ENCODE measurements at places on chromosomes 3 and 15.

DNA sequence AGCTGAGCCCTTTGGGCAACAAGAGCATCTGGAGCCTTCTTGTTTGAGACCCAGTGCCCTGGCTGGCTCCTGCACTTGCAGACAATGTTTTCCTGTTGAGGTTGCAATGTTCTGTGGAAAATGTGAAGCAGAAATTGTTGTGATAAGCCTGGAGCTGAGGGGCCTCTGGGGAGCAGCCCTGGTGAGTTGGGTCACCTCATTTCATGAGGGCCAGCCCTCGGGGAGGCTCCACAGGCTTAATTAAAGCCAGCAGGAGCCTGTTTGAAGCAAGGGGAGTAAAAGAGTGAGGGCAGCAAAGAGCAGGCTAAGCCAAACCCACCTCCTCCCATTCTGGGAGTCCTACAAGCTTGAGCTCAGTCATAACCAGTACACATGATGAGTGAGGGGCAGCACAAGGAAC, 154.3 kb downstream of the ALDH1A2 start:
- no peak for DNase-seq

GRCh38 chr3:197828-198491, 1.4 kb downstream of the CHL1 start:
- DNase-seq = no peak

DNA sequence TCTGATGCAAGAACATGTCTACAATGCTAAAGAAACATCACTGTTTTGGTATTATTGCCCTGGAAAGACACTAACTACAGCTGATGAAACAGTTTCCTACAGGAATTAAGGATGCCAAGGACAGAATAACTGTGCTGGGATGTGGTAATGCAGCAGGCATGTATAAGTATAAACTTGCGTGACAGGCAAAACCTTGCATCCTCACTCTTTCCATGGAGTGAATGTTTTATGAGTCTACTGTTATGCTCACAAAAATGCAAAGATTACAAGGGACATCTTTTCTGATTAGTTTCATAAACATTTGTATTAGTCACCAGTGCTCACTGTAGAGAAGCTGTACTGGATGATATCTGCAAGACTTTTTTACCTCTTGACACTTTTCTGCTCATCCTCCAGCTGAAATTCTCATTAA, 143.6 kb downstream of the NAALADL2 start:
- DNase-seq = no peak

- no peak for DNase-seq
Measured at GRCh38 chr3:134054231-134054630, 24.5 kb upstream of the SLCO2A1 start.

- DNase-seq = no peak
Measured at GRCh38 chr3:152243721-152244516, 24.8 kb upstream of the MBNL1 start.

DNA sequence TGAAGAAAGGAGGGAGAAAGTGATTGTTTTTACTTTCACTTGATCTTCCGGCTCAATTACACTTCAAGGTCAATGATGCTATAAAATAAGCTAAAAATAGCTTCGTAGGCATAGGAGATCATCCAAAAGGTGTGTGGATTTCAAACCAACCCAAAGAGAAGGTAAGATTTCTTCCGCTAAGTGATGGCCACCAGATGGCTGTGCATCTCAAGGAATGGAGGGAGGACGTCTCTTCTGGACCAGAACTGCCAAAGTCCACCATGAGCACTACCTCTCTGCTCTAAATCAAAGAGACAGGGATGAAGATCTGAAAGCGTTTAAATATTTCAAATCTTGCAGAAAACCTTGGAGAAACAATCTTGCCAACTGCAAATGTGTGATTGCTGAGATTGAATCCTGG, 199.1 kb upstream of the ZPLD1 start:
- no peak for DNase-seq

- DNase-seq = no peak
Measured at GRCh38 chr3:149020196-149020838, 29.0 kb downstream of the GYG1 start.

DNA sequence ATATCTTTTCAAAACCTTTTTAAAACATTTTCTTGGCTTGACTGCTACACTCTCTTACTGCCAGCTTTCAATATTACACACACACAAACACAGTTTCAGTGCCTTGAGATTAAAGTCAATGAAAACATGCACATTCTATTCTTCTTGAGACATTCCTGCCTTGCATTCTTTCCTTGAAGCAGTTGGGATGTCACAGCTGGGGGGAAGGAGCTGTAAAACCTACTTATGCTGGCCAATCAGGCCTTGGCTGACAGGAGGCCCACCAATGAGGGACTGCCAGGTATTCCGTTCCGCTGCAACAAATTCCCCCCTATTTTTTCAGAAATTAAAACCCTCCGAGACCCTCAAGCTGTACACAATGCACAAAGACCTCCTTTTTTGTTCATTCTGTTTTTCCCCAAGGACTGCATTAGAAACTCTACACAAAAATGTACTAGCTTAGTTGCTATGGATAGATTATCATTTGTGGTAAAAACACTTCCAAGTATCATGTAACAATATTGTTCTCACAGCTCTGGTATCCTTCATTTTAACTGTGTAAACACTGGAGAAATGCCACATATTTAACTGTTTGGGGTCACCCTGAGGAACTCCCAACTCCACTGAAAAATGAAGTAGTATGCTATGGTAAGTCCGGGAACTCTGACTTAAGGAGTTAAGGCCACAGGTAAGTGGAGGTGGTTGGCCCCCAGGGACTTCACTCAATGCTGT, 18.5 kb downstream of the FSTL1 start:
- DNase-seq = no peak

DNA sequence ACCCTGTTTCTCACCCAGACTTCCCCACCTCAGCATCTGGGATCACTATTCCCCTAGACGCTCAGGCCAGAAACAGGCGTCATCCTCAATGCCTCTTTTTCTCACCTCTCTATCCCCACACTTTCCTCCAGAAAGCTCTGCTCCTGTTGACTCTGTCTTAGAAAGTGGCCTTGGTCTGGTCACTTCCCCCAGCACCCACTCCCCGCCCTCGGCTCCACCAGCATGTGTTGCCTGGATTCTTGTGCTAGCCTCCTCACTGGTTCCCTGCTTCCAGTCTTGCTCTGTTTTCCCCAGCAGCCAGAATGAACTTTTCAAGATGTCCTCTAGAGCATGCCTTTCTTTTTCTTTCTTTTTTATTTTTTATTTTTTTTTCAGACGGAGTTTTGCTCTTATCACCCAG, 39.7 kb upstream of the ESYT3 start:
- DNase-seq = no peak

DNA sequence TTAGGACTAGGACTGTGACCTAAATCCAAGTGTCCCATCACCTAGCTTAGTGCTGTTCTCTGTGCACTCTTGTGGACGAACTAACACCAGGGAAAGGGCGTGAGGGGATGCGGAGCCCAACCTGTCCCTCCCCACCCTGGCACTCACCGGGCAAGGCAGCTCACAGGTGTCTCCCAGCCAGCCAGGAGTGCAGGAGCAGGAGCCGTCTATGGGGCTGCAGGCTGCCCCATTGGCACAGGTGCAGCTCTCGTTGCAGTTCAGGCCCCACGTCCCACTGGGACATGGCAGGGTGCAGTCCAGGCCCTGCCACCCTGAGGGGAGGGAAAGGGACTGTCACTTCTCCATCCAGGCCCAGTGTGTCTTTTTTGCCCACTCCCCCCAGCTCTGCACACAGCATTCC, 60.3 kb downstream of the RAB11A start:
- no peak for DNase-seq

DNA sequence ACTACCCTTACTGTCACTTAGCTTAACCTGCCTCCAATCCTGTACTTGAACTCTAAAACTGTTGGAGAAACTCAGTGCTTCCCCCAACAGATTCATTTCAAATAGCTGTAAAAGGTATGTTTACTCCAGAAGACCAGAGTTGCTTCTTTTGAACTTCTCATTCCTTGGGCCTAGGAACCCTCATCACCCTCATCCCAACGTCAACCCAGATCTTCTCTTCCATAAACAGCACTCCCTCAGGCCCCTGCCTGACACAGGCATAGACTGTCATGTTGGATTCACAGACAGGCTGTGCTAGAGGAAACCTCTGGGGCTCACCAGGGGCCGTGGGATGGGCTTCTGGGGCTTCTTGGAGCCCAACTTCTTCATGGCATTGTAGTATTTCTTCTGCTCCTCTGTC, 57.5 kb upstream of the SCN5A start:
- no peak for DNase-seq

DNA sequence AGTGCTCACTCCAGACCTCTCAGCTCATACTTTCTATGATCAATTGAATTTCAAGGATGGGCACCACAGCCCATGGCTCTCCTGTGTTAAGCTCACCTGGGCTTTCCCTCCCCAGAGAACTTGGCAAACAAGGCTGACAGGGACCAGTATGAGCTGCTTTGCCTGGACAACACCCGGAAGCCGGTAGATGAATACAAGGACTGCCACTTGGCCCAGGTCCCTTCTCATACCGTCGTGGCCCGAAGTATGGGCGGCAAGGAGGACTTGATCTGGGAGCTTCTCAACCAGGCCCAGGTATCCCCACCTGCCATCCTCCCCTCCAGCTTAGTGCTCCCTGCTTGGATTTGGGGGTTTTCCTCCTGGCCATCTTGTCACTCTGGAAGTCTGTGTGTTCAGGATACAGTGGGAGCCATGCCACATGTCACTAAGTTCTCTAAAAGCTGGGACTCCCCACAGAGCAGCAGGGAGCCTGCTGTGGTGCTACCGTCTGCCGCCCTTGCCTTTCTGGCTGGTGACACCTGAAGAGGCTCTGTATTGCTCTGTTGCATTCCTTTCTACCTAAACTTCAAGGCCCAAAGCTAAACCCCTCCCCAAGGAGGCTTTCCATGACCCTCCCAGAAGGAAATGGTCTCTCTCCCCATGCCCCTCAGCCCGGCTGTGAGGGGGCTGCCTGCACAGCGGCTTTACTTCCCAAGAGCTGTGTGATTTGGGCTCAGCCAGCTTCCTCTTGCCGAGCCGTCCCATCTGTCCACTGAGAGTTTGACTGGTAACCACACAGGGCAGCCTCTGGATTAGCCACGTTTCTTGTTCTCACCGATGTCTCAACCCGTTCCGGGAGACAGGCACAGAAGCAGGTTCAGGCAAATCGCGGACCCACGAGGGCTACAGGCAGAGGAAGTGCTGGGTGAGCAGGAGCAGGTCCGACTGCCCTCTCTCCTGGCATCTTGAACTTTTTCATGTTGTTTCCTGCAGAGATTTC, 10.8 kb downstream of the TF start:
- no peak for DNase-seq

GRCh38 chr3:32102289-32102688, 4.1 kb upstream of the GPD1L start:
- DNase-seq = no peak

DNA sequence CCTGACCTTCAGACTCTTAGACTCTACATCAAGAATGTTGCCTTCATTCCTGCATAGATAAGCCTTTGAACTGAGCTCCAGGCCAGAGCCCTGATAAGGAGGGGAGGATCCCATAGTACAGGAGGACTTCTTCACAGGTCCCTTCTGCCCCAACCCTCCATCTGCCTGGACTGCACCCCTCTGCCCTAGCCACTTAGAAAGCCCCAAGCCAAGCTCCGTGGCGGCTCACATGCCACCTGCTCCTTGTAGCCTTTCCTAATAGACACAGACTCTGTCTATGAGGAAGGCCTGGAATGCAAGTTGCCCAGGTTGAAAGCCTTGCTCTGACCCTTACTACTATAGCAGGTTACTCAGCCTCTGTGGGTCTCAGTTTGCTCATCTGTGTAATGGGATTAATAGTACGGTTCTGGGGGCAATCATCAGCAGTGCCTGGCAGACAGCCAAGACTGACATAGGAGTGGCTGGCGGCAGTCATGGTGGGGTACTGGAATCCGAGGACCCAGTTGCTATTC, 11.6 kb downstream of the PCSK6 start:
- no peak for DNase-seq

DNA sequence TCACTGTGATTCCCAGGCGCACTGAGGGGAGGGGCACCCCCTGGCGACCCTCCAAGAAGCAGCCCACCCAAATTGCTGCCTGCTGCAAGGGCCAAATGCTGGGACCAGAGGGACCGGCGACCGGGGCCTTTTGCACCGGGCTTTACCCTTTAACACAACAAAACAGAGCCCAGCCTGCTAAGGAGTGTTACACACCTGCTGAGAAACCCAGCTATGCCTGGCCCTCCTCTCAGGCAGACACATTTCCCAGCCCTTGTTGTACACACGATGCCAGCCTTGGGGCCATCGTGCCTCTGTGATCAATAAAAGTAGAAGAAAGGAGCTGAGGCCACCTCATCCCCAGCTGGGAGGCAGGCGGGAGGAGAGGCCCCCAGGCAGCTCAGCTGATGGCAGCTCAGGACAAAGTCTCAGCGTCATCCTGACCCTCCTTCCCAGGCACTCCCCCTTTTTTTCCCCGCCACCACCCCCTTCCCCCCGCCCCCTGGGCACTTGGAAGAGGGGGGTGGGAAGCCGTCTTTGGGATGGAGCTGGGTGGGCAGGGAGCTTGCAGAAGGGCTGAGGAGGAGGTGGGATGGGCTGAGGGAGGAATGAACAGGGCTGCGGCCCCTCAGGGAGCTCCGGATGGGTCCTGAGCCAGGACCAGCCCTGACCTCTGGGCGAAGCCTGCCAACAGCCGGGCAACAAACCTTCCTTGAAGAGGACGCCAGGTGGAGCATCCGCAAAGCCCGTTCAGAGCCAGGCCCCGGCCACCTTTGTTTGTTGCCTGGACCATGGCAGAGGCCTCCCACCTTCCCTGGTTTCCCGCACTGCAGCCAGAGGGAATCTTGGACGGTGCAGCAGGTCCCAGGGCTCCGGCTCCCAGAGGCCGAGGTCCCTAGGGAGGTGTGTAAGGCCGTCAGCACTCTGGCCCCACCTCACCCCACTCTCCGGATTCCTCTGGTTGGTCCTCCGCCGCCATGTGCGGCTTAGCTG, 45.9 kb upstream of the SEC61A1 start:
- DNase-seq = no peak

- no peak for DNase-seq
Measured at GRCh38 chr15:89936051-89936785, 23.5 kb upstream of the ARPIN start.

GRCh38 chr15:68447976-68448755, 16.2 kb upstream of the ITGA11 start:
- no peak for DNase-seq

- peak; percentile 81 for DNase-seq
Measured at GRCh38 chr15:69760890-69761568, 308.4 kb downstream of the RPLP1 start.

DNA sequence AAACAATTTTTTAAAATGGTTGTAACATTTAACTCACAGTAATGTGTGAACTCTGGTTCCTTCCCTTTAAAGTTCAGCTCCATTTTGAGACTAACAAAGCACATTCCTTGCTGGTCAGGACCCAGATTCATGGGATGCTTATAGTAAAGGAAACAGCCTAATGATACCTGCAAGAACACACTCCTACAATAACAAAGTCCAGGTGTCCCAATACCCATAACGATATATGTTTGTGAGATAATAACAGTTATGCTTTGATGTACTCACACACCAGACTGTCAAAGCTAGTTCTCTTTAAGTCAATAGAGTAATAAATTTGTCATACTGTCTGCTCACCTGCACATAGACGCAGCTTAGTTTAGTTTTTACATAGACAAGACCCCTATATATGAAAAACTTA, 15.9 kb upstream of the CCDC50 start:
- no peak for DNase-seq
